ENCODE measurements at places on chromosomes 7 and 10.

- DNase-seq: no peak
These were observed 31.9 kb downstream of the BEND7 start for GRCh38 chr10:13496931-13497330.

DNA sequence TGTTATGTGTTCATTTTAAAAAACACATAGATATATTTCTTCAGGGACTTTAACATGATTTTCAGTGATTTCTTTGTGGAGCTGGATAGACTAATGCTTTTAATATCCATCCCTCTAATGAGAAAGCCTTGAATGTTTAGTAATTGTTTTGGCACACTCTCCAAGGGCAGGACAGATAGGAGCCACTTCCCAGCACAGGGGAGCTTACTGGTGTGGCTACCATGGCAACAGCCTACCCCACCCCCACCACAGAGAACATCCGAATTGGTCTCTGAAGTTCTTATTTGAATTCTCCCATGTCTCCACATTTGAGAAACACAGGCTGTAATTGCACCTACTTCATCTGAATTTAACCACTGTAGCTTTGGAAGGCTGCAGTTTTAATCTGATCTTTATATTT, 87.7 kb downstream of the PRKG1 start:
- no peak for DNase-seq

DNA sequence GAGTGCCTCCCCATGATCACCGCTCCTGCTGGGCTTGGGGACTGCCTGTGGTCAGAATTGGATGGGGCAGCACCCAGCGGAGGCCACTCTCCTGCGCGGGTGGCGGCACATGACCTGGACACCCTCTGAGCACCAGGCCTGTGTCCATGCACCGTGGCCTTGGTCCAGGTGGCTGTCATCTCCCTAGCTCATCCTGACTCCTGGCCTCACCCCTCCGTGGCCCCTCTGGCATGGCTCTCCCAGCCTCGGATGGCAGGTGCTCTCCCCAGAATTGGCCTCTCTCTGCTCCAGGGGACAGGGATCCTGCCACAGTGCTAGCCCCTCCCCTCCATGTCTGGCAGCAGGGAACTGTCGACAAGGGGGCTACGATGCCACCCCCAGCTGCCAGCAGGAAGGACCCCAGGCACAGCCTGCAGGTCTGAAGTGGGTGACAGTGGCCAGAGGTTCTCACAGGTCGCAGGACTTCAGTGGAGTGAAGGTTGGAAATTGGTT, 37.2 kb upstream of the BTBD16 start:
- no peak for DNase-seq

GRCh38 chr10:117536866-117537435, 5.6 kb upstream of the EMX2 start:
- no peak for DNase-seq

DNA sequence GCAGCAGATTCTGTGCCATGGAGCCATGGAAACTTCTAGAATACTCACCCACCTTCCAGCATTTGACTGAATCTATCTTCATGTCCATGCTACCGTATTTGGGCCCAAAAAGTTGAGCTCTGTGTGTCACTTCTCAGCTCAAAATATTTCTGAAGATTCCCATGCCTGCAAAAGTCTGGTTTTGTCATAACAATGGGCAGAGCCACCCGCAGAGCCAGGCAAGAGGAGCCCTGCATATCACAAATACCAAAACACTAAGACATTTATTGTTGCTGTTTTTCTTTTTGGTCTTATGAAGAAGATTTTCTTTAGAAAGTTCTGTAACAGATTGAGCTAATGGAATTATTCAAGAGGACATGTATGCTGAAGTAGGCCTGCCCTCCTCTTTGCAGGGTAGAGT, 68.1 kb downstream of the PRTFDC1 start:
- DNase-seq: no peak

GRCh38 chr10:126196281-126196680, 192.0 kb downstream of the ADAM12 start:
- DNase-seq: no peak

DNA sequence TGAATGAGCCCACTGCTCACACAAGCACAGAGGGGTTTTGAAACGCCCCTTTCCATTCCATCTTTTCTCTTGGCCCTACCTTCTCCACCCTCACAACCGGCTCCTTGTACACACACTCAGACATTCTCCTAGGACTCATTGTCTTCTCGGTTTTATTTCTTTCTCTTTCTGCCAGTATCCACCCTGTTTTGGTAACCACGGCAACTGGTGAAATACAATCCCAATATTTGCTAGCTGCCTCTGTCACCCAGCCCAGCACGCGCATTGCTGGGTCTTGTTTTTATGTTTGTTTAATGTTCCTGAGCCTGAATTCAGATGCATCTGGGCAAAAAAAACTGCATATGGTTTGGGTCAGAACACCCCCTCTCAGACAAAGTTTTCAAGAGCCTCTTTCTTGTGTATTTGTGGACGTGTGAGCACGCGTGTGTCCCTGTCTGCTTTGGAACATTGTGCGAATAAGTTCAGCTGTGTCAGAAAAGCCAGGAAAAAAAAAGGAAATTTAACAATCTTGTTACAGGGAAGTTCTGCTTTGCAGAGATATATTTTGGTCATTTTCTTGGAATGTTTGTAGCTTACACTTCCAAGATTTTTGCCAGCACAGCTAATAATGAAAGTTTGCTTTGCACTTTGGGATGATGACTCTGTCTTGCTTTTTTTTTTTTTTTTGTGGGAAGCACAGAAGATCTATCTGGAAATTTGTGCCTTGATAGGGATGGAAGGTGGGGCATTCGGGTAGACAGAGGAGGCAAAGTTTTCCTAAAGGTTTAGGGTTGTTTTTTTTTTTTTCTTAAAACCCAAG, 225.9 kb downstream of the TRIL start:
- no peak for DNase-seq

GRCh38 chr10:69239816-69240434, 19.8 kb downstream of the HKDC1 start:
- DNase-seq: no peak

GRCh38 chr7:87356448-87356847, 11.0 kb downstream of the CROT start:
- no peak for DNase-seq

DNA sequence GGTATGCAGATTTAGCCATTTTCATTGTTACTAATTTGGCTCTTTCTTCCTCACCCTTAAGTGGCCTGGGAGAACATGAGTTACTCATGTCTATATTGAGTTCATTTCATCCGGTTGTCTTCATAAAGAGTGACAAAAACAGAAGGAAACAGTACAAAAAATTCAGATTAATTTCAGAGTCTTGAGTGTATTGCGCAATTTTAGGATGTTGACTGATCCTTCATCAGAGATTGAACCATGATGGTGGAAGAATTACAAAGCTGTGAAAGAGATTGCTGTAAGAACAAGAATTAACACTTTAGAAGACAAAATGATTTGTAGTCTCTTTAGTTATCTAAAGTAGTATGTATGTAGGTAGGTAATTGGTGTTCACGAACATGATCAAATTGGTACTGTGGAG, 194.0 kb upstream of the PPP1R3A start:
- DNase-seq: no peak

GRCh38 chr10:79241990-79242619, 105.2 kb upstream of the PPIF start:
- no peak for DNase-seq

- no peak for DNase-seq
These were observed 41.8 kb upstream of the GJD4 start for GRCh38 chr10:35563261-35563891.

GRCh38 chr10:97278491-97278989, 13.9 kb downstream of the ARHGAP19 start:
- DNase-seq: no peak

- no peak for DNase-seq
These were observed 174.4 kb downstream of the TAX1BP1 start for GRCh38 chr7:27914409-27914808.

DNA sequence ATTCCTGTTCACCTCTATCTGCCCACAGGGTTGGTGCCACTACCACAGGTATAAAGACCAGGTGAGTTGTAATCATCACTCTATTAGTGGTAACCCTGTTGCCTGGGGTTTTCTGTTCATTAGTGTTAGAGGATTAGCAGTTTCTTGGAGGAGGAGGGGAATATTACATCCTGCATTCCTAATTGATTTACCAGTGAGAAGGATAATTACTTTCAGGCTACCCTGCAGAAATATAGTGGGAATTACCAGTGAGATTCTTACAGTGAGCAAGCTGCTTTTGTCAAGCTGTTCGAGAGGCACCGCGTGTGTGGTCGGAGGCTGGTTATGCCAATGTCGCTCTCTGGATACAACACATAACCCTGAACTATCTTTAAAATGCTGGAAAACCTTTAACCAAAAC, 280.7 kb downstream of the SORCS3 start:
- no peak for DNase-seq

DNA sequence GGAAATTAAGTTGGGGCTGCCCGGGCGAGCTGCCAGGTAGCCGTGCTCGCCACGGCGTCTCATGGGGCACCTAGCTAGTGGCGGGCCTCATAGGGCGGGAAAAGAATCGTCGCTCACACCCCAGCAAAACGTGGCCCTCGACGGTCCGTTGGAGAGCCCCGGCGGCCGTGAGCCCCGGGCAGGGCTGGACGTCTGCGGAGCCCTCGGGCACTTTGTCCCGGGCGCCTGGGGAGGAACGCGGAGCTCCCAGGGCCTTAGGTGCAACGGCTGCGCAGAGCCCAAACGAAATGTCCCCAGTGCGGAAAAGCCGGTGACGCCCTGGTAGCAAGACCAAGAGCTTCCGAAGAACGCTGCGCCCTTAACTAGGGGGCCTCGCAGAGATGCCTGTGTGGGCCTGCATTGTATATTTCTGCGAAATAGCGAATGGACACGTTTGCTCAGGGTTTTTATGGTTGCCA, 866 bp upstream of the SFMBT2 start:
- no peak for DNase-seq

DNA sequence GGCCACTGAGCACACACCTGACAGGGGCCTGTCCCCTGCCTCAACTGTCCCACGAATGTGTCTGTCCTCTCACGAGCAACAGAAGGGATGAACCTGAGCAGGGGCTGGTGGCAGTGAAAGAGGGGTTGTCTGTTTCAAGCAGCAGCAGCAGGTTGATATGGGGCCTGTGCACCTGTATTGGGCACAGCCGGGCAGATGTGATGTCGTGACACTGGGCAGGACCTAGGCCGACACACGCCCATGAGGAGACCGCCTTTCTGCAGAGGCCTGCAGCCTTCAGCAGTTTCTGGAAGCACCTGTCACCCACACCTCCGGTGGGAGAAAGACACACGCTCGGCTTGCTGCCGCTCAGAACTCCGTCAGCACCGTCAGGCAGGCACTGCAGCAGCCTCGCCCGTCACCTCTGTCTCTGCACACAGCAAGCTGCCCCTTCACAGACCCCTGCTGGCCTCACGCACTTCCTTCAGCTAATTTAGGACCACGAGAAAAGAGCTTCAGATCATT, 48.5 kb downstream of the AMZ1 start:
- DNase-seq: no peak

- no peak for DNase-seq
These were observed 461.9 kb downstream of the PLXNA4 start for GRCh38 chr7:132114411-132114810.

- DNase-seq: no peak
These were observed 509.5 kb downstream of the CCSER2 start for GRCh38 chr10:84837877-84838276.

- no peak for DNase-seq
These were observed 20.0 kb upstream of the CREB3L2 start for GRCh38 chr7:138021889-138022288.

GRCh38 chr7:73678862-73679261, 4.4 kb downstream of the DNAJC30 start:
- DNase-seq: no peak

- no peak for DNase-seq
These were observed 8.3 kb upstream of the ARHGAP21 start for GRCh38 chr10:24731942-24732341.

Measured in omental fat pad (tissue), 4 donors.